NCI-H1436 (cell line): ENCODE measurements at places on chromosomes 12 and 14.

- no peak for DNase-seq
These were observed 9.0 kb downstream of the BCL11B start for GRCh38 chr14:99262977-99263448.

DNA sequence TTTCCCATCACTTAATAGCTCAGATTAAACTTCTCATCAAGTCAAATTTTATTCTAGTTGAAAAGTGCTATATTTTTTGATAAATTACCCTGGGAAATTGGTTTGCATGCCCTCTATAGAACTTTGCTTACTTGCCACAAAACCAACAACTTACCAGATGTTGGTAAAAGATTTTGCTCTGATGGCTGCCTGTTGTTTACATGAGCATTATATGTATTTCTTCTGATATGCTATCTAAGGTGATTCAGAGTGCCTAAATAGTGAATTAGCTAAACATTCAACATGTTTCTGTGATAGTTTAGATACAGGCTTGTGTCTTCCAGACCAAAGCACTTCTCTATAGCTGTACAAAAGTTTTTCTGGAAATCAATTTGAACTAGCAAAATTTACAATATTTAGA is 51.0 kb downstream of the PPM1A start:
- DNase-seq, result no peak

DNA sequence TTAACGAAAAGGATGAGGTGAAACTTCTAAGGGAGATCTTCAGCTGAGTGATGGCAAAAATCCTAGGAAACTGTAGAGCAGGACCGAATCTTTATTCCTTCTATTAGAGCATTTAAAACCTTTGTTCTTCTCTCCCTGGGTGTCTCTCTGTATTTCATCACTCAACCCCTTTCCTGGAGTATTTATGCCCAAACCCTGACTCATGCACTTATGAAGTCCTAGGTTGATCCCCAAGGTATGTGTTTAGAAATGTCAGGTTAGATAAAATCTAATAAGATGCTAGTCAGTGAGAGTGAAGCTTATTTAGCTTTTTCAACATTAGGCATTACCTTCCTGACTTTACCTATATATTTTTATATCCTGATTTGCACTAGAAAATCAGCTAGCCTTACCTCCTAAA is 239.8 kb upstream of the NPAS3 start:
- DNase-seq, result no peak

DNA sequence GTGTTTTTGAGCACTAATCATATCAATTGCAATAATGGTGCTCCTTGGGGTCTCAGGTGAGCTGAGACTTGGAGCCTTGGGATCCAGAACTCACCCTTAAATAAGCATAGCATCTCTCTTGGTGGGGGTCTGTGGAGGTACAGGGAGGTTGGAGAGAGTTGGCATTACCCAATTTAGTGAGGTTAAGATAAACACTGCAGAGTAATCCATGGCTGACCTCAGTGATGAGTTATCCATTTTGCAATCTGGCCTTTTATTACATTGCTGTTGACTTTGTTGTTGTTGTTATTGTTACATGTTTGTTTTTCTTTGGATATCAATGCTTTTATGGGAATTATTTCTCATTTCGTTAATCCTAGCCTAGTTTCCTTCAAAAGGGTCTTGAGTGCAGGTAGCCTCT is 373.3 kb downstream of the NRXN3 start:
- DNase-seq, result no peak

- no peak for DNase-seq
These were observed 10.0 kb downstream of the AHNAK2 start for GRCh38 chr14:104968153-104968527.

- DNase-seq, result no peak
These were observed 43.5 kb downstream of the KCTD10 start for GRCh38 chr12:109433618-109434017.
